ENCODE measurements at places on chromosomes 2 and 18.
A peak's percentile ranks its signal among the peaks of the same experiment; 100 is the strongest.

GRCh38 chr2:111633643-111634042, 250.3 kb downstream of the ANAPC1 start:
- no peak for DNase-seq

DNA sequence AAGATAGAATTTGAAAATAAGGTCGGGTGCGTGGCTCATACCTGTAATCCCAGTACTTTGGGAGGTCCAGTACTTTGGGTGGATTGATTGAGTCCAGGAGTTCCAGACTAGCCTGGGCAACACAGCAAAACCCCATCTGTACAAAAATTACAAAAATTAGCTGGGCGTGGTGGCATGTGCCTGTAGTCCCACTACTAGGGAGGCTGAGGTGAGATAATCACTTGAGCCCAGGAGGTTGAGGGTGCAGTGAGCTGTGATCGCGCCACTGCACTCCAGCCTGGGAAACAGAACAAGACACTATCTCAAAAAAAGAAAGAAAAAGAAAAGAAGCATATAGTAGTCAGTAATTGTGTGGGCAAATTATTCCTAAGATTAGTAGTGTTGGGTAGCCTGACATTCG, 194.2 kb upstream of the ALPP start:
- DNase-seq = no peak

GRCh38 chr2:37616677-37617005, 54.8 kb downstream of the CDC42EP3 start:
- no peak for DNase-seq

DNA sequence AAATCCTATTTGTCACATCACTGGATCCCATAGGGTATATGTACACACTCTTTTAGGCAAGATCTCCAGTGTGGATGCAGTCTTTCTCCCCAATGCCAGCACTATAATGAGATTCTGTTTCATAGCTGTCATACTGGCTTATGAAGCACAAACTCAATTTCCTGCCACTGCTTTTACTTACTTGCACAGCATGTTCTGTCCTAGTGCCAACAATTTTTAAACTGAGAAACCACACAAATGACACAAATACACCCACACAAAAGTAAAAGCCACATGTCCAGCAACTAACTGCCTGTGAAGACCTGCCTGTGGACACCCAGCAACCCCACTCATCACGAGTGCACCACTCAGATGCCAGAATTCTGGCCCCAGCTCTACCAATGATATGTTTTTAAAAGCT, 29.6 kb upstream of the RNU4ATAC start:
- DNase-seq = no peak

- no peak for DNase-seq
Measured at GRCh38 chr2:195603998-195604397, 53.0 kb upstream of the SLC39A10 start.

GRCh38 chr18:73839441-73839840, 308.2 kb downstream of the FBXO15 start:
- DNase-seq = no peak

DNA sequence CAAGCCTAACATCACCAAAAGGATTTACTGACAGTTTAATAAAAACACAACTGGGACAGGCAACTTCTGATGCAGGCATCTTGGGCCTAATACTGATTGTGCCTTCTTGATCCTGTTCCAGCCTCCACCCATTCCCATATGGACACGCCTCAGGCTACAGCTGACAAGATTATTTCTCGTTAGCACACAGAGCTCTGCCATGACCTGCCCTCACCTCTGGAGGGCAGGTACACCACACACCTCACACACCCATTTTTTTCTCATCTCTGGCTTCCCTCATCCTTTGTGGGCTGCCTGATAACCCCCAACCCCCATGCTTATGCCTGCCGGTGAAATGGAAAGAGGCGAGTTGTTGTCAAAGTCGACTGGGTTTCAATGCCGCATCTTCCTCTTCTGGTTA, 147.0 kb downstream of the ANTXR1 start:
- DNase-seq = no peak

DNA sequence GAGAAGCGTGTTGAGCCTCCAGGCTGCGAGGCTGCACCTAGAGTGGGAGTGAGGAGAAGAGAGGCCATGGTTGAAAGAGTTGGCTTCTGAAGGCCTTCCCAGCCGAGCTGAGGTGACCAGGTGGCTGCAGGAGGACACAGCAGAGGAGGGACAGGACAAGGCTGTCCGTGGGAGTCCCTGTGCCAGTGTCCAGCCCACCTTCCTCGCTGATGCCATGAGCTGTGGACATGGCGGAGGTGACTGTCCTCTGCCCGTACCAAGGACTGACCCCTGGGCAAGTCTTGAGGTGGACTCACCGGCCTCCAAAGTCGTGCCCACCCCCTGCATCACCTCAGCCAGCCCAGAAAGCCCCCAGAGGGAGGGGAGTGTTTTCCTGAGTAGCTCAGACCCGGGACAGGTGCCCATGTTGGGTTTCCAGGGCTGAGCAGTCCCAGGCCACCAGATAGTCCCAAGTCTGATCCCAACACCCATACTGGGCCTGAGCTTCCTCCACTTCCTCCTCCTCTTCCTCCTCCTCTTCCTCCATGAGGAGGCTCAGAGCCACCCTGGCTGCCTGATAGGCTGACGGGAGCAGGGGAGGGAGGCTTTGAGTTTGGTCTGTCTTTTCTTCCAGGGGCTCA, 43.0 kb upstream of the FOSL2 start:
- no peak for DNase-seq

DNA sequence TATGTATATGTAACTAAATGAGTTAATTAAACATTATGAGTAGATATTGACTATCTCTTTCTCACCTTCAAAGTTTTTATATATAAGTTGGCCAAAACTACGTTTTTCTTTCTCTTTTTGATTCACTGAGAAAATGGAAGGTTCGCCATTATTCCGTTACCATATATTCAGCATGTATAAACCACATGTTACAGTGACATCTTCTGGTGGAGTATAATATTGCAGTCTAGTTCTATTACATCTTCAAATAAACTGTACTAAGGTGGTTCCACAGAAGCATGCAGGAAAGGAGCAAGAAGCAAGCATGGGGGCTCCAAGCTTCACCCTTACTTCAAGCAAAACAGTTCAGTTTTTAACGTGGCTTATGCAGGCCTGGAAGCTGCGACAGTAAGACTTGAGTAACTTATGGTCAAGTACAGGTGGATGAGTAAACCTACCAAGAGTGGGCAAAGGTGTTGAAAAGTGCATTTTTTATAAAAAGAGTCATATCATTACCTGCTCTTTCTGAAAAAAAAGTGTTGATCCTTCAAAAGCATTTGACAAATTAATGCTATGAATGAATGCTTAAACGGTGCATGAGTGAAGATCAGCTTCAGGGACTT, 129.8 kb upstream of the RAB6C start:
- DNase-seq = peak; percentile 35

DNA sequence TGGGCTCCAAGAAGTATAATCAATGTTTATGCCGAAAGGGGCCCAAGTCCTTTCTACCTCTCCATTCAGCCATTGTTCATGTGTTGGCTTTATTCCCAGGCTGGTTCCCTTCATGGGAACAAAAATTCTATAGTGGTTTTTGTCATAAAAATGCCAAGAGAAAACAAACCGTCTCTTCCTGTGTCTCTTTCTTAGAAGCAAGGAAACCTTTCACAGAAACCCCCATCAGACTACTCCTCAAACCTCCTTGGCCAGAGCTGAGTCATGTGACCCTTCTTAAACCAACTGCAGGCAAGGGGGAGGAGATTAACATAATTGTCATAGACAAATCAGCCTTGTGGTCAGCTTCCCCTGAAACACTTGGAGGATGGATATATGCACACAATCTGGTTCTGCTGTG, 75.1 kb upstream of the TANK start:
- DNase-seq = no peak

- DNase-seq = peak; percentile 65
Measured at GRCh38 chr2:76599732-76600368, 889.1 kb upstream of the GCFC2 start.

DNA sequence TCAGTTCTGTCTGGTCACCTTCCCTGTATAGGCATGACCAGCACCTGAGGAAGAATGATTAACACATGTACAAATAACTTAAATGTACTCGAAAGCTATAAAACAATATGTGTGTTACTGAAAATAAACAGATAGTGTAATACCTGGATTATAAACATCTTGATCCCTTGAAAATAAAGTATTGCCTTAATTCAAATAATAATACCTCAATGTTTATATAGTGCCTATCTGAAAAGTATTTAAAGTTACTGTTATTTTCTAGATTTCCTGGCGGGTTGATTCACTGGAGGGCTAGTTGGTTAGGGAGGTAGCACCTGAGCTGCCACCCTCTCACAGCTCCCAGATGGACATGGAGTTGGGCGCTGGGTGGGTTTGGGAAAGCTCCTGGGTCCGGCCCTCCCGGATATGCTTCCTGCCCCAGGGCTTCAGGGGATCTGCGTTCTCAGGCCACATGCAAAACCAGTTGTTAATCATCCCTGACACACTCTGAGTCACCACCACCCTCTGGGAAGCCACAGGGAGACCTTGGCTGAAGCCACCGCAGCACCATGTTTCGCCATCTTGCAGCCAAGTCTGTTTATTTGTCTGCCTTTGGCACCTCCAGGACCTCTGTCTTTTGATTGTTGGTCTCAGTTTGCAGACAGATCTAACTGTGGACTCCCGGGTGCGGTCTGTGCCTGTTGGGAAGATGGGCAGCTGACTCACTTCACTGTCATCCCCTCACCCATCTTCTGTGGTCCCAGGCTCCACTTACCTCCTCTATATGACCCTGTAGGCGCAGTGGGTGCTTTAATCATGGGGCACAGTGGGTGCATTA, 35.3 kb downstream of the RAB31 start:
- DNase-seq = no peak

- no peak for DNase-seq
Measured at GRCh38 chr2:137133225-137133624, 367.9 kb downstream of the THSD7B start.

DNA sequence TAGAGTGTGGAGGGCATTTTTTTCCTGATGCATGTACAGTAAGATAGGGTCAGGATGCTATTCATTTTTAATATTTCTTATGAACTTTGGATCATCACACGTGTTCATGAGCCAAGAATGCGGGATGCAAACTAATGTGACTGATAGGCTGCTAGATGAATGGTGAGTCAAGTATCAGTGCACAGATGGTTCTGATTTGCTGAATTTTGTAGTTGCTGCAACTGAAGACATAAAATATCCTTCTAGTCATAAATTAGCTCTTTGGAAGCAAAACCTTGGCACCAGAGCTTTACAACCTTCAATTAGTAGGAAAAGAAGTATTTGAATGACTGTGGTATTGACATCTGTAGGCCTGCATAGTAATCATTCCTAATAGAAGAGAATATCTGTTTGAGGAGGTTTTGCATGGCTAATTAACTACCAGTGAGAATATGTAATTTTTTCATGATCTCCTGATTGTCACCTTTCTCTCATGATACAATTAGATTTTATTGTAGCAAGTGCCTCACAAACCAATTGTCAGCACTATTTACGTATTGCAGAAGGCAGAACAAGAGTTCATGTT, 94.0 kb downstream of the VRK2 start:
- peak; percentile 12 for DNase-seq

DNA sequence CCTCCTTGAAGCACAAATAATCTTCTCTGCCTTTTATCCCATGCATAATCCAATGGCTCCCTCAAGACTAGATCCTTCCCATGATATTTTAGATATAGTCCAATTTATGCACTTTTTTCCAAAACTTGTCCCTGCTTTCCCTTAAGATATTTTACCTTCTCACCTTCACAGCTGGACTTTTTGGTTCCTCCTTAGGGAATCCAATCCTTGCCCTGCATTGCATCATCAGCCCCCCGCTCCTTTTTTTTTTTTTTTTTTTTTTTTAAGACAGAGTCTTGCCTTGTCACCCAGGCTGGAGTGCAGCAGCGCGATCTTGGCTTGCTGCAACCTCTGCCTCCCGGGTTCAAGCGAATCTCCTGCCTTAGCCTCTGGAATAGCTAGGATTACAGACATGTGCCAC, 250.6 kb downstream of the DOK6 start:
- DNase-seq = no peak

DNA sequence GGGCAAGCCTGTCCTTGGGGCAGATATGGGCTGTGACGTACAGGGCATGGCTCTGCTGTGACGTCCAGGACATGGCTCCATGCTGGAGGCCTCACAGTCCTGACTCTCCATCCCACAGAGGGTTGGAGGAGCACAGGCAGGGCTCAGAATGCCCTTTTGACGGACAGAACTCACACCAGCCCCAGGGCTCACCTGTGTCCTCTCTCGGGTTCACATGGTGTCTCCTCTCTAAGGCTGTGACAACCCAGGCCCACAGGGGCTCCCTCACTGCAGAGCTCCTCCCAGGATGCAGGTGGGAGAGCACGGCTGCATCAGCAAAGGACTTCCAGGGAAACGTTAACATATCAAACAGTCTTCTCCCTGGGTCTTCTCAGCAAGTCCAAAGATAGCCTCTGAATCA, 133.8 kb downstream of the EIPR1 start:
- DNase-seq = no peak

- no peak for DNase-seq
Measured at GRCh38 chr2:141889788-141890187, 241.0 kb downstream of the LRP1B start.

DNA sequence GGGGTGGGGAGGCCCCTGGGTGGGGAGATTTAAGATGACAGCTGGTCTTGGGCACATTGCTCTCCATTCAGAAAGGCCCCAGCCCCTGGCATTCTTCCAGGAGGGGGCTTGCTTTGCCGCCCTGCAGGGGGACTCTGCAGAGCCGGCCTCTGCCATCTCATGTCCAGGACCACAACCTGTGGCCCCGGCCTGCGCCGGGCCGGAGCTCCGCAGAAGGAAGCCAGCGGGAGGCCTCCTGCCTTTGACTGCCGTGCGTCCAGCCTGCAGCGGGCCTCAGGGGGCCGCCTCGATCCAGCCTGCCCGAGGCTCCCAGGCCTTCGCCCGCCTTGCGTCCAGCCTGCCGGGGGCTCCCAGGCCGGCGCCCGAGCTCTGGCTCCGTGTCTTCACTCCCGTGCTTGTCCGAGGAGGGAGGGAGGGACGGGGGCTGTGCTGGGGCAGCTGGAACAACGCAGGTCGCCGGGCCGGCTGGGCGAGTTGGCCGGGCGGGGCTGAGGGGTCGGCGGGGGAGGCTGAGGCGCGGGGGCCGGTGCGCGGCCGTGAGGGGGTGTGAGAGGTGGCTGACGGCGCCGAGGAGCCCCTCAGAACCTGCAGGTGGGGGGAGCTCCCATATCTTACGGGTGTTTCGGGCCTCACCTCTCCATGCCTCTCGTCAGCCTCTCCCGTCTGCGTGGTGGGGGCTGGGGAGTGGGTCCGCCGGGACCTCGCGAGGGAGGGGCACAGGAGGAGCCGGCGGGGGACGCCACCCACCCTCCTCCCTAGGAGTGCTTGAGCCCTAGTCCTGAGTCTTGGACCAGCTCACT, 20.4 kb downstream of the GPC1 start:
- no peak for DNase-seq

Measured in NCI-H1417 treated with DMSO at 0.1 percent for 48 hours (cell line).